Left renal pelvis (tissue), 4 donors: ENCODE measurements at places on chromosomes 6 and 20. TPM values are rescaled to one million over a fixed set of nuclear protein-coding genes. Genes with fewer than 3 reads are reported as not detected.

ZC2HC1B gene
- not detected for polyA plus RNA-seq

TREM1 gene
- polyA plus RNA-seq, result 0.34 TPM

KCNB1 gene
- polyA plus RNA-seq, result 0.76 TPM

C6orf132 gene
- 4.1 TPM for polyA plus RNA-seq

RIPPLY2 gene
- polyA plus RNA-seq, result not detected

PDE10A gene
- 27.6 TPM for polyA plus RNA-seq

COMMD7 gene
- polyA plus RNA-seq, result 75.1 TPM

GRCh38 chr6:26415791-26416190, 13.7 kb downstream of the BTN3A1 start:
- DNase-seq, result no peak

- no peak for DNase-seq
Measured at GRCh38 chr6:125968493-125968892, 11.9 kb downstream of the HINT3 start.

GRCh38 chr20:61019322-61019721, 232.7 kb upstream of the CDH4 start:
- DNase-seq, result no peak

GRCh38 chr6:103193413-103193812, 1666.3 kb downstream of the HACE1 start:
- no peak for DNase-seq

DNA sequence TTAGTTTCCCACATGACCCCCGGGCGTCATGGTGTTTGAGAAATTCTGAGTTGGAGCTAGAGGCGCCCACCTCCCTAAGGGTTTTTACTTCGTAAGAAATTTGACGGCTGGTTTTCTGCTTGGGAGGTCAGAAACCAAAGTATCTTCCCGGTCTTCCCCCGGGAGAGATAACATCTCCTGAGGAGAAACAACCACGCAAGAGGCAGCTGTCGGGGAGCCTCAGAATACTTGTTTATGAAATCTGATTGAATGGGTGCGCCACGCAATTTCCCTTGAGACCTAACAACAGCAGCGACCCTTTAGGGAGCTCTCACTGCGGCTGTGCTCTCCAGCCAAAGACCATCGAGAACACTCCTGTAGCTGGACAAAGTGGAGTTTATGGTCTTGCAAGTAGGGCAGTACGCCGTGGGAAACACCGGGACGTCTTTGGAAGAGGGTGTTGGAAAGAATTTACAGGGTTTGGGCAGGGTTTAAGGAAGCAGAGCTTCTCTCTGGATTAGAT, 608 bp upstream of the EIF2S2 start:
- DNase-seq, result no peak

DNA sequence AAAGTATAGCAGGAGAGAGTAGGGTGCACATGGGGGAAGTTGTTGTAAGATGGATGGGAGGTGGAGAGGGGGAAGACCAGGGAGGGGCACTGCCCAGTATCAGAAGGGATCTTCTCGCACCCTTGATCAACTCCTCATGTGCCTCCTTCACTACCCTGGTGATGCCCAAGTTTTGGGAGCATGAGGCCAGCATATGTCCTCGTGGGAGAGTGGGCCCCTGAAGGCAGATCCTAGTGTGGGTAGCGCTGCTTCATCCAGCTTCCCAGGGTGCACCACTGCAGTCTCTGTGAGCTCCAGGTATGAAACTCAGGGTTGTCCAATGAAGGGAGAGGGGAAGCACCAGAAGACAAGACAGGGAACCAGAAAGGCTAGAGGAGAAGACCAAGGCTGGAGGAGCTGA, 82.2 kb upstream of the FOXP4 start:
- no peak for DNase-seq

DNA sequence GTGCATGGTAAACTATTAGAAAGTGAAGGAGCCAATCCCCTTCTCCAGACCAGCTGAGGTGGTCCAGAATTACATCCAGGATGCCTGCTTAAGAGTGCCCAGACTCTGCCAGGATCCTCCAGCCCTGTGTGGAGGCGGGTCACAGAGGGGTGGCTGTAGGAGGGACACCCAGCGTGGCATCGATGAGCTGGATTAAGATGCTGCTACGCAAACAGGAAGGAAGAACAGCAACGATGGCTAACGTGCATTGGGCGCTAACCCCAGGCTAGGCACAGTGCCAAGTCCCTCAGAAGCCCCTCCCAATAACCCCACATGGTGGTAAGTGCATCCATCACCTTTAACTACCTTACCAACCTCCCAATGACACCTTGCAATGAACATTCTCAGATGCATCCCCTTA, 63.9 kb upstream of the MRPS10 start:
- DNase-seq, result no peak

DNA sequence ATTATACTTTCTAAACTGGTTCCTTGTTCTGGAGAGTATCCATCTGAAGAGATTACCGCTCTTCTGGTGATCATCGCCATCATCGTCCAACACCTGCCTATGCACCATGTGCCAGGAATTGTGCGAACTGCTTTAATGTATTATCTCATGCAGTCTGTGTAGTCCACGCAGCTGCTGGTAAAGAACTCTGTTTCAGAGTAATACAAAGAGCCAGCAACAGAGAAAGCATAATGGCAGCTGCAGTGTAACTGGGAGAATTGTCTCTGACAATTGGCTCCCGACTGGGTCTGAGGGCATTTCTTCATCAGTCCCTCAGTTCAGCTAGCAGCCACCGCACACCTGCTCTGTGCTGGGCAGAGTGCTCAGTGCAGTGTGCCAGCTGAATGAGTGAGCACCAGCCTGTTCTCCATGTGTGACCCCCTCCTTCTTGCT, 383.4 kb downstream of the GRIK2 start:
- DNase-seq, result no peak

DNA sequence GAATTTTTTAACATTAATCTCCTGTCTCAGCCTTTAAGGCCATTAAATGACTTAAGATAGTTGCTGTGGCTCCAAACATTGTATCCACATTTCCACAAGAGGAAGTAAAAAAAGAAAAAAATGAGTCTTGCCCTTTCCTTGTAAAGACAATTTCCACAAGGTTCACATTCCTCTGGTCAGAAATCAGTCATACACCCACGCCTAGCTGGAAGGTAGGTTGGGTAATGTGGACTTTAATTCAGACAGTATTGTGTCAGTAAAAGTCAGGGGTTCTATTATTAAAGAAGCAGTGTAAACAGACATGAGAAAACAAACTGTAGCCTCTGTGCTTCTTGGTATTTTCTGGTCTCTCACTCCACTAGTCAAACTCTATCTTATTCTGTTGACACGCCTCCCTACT, 682.0 kb downstream of the GRIK2 start:
- no peak for DNase-seq

GRCh38 chr6:164996838-164997237, 312.6 kb downstream of the C6orf118 start:
- peak; percentile 14 for DNase-seq

GRCh38 chr6:87944541-87944954, 103.1 kb upstream of the SPACA1 start:
- DNase-seq, result no peak

DNA sequence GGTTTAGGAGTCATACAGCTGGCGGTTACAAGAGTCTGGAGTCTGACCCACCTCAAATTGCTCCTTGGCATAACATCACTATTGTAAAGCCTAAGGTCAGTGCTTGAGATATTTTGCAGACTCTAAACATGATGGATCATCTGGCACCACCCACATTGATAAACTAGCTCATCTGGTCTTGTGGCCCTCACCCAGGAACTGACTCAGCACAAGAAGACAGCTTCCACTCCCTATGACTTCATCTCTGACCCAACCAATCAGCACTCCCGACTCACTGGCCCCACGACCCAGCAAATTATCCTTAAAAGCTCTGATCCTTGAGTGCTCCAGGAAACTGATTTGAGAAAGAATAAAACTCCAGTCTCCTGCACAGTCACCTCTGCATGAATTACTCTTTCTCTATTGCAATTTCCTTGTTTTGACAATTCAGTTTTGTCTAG, 115.9 kb downstream of the CD24 start:
- no peak for DNase-seq

- DNase-seq, result no peak
Measured at GRCh38 chr6:137191670-137192069, 18.2 kb upstream of the IL22RA2 start.

- DNase-seq, result no peak
Measured at GRCh38 chr6:119226089-119226488, 123.5 kb downstream of the MAN1A1 start.

GRCh38 chr20:20327746-20328145, 40.2 kb upstream of the INSM1 start:
- DNase-seq, result no peak

- DNase-seq, result no peak
Measured at GRCh38 chr20:50189681-50190250, 864 bp upstream of the CEBPB start.
